MG63 (cell line): ENCODE measurements at places on chromosomes 2 and 18.
A peak's percentile ranks its signal among the peaks of the same experiment; 100 is the strongest.

DNA sequence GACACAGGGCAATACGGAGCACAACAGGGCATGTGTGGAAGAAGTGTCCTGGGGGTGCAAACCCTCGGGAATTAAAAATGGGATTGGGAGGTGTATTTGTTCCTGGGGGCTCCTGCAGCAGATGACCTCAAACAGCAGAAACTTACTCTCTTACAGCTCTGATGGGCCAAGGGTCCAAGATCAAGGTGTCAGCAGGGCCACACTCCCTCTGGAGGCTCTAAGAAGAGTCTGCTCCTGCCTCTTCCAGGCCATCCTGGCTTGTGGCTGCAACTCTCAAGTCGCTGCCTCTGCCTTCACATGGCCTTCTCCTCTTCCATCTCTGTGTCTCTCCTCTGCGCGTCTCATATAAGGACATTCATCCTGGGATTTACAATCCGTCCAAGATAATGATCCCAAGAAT is 12.4 kb upstream of the SPATA3 start:
- no peak for DNase-seq

GRCh38 chr2:28981016-28981441 is at the start of gene TOGARAM2:
Gene TOGARAM2, plus strand, starts transcription at chr2:28981298. Its CDS starts 13,537 bp downstream, at chr2:28994835.
- DNase-seq = no peak

- peak; percentile 40 for DNase-seq
Measured at GRCh38 chr2:118865106-118865505, 17.7 kb upstream of the EN1 start.

GRCh38 chr2:64455545-64455944 is 1.6 kb downstream of the LGALSL start:
- DNase-seq = no peak

DNA sequence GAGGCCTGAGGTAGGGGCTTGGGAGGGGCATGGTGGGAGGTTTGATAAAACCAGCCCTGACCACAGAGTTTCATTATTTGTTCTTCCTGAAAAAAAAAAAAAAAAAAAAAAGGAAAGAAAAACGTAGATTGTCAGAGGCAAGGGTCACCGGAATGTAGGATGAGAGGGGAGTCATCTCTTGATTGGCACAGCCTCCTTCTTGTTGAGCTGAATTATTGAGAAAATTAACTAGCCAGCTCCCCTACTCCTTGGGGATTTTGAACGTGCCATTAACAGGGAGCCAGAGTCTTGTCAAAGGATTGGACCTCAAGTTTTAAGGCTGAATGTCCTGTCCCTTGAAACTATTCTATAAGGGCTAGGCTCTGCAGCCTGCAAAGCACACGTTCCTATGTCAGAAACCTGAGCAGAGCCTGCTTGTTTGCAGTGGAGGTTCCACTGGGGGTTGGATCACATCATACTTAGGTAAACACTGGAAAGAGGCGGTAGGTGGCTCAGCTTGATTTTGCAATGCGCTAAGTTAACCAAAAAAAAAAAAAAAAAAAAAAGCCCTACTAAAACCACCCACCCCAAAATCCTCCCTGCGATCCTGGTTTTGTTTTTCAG is 2.3 kb downstream of the INHBB start:
- DNase-seq = no peak

- DNase-seq = no peak
Measured at GRCh38 chr2:5677133-5677532, 15.1 kb upstream of the SOX11 start.

GRCh38 chr2:106057206-106057605 is 136.9 kb downstream of the UXS1 start:
- DNase-seq = no peak

DNA sequence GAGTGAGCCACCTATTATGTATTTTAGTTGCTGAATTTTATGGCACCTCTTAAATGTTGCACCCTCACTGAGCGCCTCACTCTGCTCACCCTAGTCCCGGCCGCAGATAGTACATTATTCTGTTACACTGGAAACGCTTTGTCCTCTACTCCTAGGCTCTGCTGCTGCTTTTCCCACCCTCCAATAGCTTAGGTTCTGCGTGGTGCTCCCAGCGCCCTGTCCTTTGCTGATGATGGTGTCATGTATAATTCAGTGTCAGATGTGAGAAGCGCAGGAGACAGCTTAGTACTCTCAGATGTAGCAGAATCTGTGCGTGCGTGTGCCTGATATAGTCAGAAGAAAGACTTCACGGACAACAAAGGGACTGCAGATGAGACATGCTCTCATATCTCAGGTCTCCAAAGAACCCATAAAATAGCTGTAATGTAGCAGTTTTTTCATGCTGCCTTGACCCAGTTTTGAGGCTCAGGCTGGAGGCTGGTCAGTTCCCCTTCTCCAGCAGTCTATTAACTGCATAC is 1.4 kb upstream of the REEP1 start:
- no peak for DNase-seq

DNA sequence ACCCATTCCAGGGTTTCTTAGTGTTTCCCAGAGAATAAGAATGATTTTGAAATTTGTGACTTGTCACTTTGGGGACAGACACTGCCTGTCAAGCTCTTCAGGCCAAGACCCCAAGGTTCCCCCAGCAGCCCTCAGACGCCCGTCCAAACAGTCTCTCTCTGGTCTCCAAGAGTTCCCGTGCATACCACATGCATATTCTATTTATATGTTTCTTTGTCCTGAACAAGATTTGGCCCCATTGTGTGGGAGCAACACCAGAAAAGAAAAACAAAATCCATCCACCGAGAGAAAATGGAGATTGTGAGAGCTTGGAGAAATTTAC is 52.2 kb upstream of the CTAGE1 start:
- DNase-seq = no peak

DNA sequence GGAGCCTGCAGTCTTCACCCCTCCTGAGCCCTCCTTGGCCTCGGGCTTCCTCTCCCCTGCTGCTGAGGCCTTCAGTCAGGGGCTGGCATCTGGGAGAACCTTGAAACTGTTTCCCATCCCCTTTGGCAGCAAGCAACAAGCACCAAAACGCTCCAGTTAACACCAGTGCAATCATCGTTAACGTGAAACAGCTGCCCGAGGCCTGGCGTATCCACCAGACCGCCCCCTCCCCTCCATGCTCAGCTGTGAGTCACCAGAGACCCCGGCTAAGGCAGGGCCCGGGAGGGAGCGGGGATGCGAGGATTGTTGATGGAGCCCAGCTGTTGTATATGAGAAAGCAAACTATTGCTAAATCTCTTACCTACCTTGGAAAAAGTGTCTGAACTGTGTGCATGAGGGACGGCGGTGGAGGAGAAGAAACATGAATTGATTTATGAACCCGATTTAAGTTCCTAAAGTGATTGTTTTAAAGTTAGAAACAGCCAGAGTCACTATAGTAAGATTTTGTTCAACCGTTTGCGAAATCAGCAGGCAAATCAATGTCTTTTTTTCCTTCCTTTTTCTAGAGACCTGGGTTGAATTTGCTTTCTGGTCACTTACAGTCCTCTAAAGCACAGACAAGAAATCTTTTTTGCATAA is 5.2 kb downstream of the ZFP36L2 start:
- DNase-seq = peak; percentile 94

DNA sequence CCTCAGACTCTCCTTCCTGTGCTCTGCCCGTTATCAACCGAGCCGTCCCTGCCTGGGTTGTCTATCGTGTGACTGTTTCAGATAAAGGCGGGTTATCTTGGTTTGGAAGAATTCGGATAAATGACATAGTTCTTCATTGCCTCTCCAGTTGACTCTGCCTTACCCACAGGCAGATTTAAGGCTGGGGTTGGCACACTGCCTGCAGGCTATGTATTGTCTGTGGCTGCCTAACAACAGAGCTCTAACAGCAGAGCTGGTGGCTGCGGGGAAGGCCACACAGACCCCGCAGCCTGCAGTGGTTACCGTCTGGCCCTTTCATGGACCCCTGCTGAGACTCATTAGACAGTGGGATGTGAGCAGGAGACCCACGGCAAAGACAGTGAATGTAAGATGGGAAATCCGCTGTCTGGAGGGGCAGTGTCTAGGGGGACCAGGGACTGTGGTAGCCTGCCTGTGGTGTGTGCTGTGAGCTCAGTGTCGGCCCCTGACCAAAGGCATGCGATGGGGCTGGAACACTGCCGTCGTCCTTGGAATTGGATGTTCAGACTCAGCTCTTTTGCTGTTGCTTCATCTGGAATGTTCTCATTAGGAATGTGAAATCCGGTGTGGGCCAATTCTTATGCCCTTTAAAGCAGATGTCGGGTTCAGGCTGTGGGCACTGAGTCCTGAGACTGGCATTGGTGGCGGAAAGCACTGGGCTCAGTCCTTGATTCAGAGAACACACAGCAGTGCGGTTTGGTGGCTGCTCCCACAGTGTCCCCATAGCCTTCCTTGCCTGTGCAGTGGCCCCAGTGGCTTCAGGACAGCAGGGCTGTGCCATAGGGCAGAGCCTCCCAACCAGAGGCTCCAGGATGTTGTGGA is 44.5 kb downstream of the SH3RF3 start:
- peak; percentile 60 for DNase-seq

- no peak for DNase-seq
Measured at GRCh38 chr18:3046216-3046808, 33.4 kb upstream of the LPIN2 start.

DNA sequence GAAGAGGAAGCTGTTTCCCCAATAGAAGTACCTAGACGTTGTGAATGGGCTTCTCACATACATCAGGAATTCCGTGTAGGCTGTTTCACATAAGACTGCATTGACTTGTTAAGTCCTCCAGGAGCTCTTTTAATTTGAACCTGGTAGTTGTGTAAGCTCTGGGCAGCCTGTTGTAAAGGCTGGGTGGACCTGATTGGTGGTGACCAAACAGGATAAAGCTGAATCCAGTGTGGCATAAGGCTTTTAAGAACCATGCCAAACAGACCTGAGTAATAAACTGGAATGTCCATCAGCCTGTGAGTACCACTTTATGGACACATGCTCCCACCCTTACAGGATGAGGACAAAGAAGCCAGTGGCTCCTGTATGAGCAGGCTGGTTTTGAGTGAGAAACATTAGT is 24.1 kb downstream of the RMND5A start:
- DNase-seq = no peak

DNA sequence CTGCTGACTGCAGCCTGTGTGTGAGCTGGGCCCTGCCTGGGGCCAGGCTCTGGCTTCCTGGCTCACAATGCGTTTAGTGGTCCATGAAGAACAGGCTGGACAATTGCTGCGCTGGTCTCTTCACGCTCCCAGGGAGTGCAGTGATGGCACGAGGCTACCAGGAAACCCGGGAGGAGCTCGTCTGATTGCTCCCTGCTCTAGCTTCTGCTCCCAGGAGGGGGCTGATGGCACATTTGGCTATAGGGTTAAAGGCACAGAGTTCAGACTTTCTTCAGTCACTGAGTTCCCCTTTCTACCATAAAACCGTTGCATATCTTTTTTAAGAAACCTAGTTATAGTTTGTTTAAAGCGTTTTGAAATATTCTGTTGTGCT is 60.1 kb downstream of the KCNF1 start:
- no peak for DNase-seq

DNA sequence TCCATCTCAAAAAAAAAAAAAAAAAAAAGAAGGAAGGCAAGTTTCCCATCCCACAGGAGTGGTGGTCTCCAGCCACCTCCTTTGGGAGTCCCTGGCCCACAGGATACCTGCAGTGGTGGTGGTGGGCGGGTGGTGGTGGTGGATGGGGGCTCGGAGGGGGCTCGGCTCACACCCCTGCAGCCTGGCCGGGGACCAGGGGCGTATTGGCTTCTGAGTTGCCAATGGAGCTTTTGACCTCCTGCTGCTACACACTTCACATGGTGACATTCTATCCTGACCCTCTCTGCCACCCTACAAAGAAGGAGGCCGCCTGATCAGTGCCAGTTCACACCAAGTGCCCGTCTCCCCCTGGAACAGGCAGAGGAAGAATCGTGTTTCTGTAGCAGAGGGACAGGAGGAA is 119.6 kb downstream of the NFATC1 start:
- no peak for DNase-seq

DNA sequence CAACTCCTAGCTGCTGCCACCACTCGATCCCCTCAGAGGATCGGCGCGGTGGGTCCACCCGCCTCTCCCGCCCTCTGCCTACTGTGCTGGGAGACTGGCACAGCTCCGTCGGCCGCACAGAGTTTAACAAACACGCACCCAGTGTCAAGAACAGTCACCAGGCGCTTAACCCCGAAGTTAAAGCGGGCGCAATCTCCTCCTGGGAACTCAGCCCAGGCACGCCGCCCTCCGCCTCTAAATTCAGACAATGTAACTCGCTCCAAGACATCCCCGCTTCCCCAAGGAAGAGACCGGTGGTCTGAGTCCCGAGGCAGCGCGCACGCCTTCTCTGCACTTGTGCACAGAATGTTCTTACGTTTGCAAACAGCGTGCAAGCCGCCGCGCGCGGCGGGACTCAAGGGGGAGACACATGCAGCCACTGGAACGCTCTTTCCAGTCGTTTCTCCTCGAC is 533 bp downstream of the CXCR4 start:
- peak; percentile 34 for DNase-seq

DNA sequence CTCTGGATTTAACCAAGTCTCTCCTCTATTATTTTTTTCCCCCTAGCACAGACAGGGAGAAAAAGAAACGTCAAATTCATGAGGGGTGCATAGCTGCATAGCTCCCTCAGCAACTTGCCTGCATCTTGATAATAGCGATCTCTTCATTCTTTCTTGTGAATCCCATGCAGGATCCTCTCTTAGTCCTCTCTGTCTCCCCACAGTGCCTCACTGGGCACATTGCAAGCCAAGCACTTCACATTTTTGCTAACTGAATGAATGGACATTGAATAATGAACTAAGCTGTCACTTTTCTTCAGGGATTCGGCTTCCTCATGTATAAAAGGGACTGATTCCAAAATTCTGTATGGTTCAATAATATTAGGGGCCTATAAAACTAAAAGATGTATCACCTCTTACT is 2.9 kb upstream of the EPB41L3 start:
- DNase-seq = no peak

GRCh38 chr2:135980434-135981079 is 4.9 kb downstream of the DARS1 start:
- no peak for DNase-seq

DNA sequence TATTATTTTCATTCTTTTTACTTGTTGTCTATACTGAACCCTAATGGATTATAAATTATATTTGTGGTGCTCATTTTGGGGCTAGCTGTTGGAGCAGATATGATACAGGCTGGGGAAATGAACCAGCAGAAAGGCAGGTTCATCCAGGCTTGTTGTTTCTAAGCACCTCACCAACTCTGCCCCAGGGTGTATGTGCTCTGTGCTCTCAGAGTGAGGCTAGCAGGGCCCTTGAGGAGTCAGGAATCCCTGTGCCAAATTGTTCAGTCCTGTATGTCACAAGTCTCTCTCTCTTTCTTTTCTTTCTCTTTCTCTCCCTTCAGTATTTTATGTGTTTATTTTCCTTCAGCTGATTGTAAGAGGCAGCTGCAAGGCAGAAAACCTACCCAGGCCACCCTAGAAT is 181.1 kb upstream of the DPP10 start:
- no peak for DNase-seq
